Pons (tissue), 1 donor: ENCODE measurements at places on chromosomes 16 and 17.

DNA sequence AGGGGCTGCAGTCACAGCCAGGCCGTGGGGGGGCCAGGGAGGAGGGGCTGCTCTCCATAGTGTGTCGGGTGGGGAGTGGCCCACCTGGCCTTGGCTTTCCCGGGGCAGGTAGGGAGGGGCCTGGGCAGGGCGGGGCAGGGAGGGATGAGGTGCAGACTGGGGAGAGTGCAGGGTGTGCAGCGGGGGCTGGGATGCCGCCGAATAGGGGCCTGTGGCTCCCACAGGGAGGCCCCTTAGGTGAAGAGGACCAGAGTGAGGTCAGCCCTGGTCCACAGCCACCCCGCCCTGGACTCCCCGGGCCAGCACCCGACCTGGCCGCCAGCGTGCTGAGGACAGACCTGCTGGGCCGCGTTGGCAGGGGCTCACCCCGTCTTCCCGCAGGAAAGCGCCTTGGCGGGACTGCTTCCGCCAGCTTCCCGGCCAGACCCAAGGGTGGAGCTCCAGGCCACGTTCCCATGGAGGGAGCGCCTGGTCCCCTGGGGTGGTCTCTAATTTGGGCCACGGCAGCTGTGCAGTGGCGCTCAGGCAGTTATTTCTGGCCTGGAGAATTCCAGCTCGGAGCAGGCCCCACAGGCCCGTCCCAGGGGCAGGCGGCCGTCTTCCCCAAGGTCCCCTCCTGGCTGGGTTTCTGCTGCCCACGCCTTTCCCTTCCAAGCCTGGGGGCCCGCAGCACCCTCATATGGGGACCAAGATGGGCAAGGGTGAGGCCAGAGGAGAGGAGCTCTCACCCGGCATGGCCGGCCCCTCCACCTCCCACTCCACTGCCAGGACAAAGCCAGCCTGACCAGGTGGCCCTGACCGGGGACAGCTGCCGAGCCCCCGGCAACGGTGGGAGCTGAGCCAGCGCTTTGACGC is 27.9 kb downstream of the CACNA1H start:
- no peak for DNase-seq

DNA sequence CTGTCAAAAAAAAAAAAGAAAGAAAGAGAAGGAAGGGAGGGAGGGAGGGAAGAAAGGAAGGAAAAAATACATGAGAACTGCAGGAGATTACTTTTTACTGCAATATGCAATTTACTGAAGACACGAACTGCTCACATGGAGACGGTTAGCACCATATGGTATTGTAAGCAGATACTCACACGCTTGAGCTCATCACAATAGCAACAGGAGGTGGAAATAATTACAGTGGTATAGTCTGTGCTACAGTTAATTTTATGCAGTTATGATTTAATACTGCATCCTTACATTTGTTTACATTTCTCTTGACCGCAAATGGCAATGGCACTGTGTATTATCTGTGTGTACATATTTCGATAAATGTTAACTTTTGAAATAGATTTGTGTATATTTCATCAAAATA is 21.4 kb upstream of the SLC46A1 start:
- DNase-seq, result no peak

DNA sequence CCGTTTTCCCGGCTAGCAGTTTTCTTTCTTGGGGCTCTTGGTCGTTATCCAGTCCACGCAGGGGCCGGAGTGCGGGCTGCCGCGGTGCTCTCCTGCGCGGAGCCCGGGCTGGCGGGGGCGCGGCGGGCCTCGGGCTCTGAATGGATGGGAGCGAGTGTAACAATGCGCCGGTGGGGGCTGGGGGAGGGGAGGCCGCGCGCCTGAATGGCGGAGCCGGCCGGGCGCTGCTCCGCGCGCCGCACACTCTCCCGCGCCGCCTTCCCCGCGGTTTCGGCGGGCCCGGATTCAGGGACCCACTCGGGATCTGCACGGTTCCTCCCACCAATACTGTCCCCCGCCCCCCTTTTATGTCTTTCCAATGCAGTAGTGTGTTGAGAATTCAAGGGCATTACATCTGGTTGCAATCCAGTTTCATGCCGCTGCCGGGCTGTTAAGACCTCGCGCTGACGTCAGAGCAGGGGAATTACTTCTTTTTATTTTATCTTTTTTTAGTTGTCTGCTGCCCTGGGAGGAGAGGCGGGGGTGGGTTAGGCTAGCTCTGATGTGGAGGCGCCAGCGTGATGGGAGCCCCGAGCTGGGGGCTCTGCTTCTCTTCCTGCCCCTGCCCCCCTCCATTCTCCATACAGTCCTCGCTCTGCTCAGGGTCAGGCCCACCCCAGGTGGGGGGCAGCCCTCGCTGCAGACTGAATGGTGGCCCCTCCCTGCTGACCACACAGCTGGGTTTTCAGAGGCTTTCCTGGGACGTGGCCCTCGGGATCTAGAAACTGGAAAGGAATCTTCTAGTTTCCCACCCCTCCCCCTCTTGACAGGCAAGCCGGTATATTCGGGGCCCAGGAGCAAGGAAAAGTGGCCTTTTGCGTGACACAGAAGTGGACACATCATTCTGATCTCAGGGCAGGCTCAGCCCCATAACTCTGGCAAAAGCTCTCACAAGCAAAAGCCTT is 1.8 kb downstream of the RAI1 start:
- peak; percentile 58 for DNase-seq

GRCh38 chr16:82832821-82833220 is 206.1 kb downstream of the CDH13 start:
- no peak for DNase-seq

GRCh38 chr16:57299009-57299718 is 14.7 kb upstream of the PLLP start:
- no peak for DNase-seq

DNA sequence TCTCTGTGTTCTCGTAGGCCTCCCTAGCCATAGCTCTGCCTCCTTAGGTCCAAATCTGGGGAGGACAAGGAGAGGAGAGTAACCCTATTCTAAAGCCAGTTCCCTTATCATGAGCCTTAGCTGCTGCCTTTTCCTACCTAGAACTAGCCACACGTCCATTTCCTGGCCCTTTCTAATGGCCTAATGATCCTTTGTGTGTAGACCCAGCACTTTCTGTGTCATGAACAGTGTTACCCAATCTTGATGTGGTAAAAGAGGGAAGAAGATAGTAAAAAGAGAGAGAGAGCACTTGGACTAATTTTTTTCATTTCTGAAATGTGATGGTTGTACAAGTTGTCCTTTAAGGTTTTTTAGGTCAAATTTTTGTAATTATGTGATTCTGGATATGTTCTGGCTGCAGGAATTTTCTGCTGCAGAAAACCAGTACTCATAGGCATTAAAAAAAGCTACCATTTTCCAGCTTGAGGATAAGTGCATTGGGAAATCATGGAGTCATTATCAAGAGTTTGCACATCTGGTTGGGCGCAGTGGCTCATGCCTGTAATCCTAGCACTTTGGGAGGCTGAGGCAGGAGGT is 18.2 kb downstream of the CASC3 start:
- no peak for DNase-seq

- no peak for DNase-seq
Measured at GRCh38 chr16:6970171-6970857, 362.3 kb upstream of the RBFOX1 start.

- DNase-seq, result peak; percentile 54
Measured at GRCh38 chr16:54194334-54194743, 92.2 kb downstream of the IRX3 start.

- no peak for DNase-seq
Measured at GRCh38 chr17:80846932-80847331, 144.7 kb upstream of the CHMP6 start.

- DNase-seq, result no peak
Measured at GRCh38 chr16:87554754-87555427, 47.4 kb upstream of the JPH3 start.

- DNase-seq, result no peak
Measured at GRCh38 chr16:1288813-1289476, 20.5 kb upstream of the UBE2I start.

DNA sequence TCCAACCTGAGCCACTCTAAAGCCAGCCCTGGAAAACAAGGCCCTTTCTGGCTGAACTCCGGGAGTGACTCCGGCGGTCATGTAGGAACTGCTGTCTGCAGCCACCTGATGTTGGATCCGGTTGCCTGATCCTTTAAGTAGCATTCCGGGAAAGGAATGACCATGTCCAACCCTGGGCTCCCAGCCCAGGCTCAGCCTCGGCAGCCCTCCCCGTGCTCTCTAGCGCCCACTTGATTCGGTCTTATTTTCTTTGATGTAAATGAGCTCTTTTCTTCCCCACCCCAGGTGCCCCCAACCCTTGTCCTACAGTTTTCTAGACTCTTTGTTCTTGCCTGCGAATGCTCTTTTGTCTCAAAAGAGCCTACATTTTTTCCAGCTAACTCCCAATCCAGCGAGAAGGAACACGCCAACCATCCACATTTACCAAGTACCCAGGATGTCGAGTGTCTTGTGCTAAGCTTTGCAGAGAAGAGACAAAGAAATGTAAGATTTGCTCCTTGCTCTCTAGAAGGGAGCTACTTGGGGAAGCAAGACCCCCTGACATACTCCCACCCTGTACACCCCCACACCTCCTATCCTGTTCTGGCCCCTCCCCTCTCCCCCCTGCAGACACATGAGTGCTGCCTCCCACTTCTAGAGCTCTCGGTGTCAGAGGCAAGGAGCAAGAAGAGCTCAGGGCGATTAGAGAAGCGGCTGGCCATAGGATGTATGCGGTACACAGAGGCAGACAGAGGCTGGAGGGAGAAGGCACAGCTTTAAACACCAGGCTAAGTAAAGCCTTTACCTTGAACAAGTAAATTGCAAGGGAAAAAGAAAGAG is 53.8 kb downstream of the COG7 start:
- peak; percentile 7 for DNase-seq

GRCh38 chr16:49617016-49617629 is 238.8 kb downstream of the ZNF423 start:
- DNase-seq, result no peak

GRCh38 chr17:48637323-48638260 is 11.4 kb upstream of the HOXB9 start:
- no peak for DNase-seq

GRCh38 chr16:52843381-52843780 is 209.3 kb downstream of the CHD9NB start:
- no peak for DNase-seq

DNA sequence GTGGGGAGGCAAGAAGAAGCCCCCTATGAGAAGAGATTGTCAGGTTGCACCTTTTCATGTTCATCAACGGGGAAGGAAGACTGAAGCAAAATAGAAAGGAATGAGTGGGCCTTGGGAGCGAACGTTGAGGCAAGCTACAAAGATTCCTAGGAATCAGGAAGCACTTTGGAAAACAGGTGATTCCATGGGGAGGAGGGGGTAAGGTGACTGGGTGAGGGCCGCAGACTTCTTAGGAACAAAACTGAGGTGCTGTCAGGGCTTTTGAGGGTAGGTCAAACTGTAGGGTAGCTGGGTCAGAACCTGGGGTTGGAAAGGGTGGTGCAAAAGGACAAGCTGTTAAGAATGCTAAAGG is 528 bp downstream of the ITFG1 start:
- DNase-seq, result no peak

- no peak for DNase-seq
Measured at GRCh38 chr17:55454906-55455474, 33.4 kb upstream of the MMD start.

DNA sequence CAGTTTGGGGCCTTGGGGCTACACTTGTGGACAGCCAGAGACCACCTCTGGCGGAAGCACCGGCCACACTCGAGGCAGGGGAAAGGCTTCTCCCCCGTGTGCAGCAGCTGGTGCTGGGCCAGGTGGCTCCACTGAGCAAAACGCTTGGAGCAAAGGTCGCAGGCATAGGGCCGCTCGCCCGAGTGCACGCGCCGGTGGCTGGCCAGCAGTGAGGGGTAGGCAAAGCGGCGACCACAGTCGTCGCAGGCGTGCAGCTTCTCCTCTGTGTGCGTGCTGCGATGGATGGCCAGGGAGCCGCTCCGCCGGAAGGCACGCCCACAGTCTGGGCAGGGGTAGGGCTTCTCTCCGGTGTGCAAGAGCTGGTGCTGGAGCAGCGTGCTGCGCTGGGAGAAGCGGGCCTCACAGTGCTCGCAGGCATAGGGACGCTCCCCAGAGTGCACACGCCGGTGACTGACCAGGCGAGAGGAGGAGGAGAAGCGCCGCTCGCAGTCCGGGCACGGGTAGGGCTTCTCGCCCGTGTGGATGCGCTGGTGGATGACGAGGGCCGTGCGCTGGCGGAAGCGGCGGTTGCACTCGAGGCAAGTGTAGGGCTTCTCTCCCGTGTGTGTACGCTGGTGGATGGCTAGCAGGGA is 5.8 kb downstream of the ZNF689 start:
- no peak for DNase-seq
